ENCODE measurements at places on chromosomes 5 and 9. TPM values are rescaled to one million over a fixed set of nuclear protein-coding genes. Genes with fewer than 3 reads are reported as not detected.

The SH3GL2 gene
- total RNA-seq: not detected

The CDKN2B-AS1 gene
- 0.48 TPM for total RNA-seq

DNA sequence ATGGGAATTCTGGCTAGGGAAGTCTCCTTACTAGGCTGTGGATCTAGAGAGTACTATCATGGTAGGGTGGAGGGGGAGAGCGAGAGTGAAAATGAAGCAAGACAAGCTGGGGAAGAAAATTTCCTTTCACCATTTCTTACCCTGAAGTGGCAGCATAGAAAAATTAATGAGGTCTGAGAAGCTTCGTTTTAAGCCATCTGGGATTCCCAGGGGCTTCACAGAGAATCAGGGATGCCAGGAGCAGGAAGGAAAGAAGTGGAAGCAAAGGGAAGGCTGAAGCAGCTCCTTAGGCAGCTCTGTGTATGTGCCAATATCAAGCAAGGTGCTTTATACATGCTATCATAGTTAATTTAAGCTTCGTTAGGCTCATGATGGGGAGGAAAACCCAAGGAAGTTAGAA, 169.9 kb downstream of the ZSWIM6 start:
- no peak for DNase-seq

DNA sequence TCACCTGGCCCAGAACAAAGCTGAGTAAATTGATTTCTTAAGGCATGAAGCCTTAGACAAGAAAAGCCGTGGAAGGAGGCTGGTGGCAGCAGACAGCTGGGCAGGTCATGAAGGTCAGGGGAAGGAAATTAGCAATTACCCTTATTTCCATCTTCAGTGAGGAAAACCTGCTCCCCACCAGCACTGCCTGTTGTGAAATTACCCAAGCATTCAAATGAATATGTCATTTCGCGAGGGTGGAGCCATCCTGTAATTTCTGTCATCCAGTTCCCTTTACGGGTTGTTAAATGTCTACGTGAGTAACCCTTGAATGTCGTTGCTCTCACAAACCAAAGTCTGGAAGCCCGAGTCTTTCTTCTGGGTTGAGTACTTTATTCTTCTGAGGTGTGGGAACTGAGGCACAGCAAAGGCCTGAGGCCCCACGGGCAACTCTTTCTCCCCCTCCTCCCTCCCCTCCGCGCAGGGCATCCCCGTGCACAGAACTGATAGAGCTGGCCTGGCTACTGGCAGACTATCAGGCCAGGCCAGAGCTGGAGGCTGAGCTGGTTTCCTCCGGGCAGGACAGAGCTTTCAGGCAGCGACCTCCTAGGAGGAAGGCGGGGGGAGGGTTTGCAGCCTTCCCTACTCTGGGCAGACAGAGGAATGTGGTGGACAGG, 22.0 kb upstream of the AK3 start:
- DNase-seq: no peak

GRCh38 chr5:179231309-179231708, 114.0 kb downstream of the ADAMTS2 start:
- no peak for DNase-seq

DNA sequence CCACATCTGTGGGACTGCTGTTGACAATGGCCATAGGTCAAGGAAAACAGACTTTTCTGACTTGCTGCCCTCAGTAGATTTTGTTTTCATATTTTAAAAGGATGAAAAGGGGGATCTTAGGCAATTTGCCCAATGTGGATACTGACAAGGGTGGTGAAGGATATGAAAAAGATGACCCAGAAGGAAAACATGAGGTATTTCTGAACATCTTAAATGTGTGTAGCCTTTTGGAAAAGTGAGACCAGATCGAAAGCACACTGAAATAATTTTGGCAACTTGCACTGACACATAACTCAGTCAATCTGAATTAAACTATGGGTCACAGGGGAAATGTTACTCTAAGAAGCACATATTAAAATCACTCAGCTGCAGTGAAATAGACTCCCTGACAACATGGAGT, 1793.0 kb upstream of the ACO1 start:
- DNase-seq: no peak

Data from esophagus squamous epithelium (tissue), 5 donors.